CD8-positive, alpha-beta memory T cell (primary cell): ENCODE measurements at places on chromosomes 16 and 17. TPM values are rescaled to one million over a fixed set of nuclear protein-coding genes. Genes with fewer than 3 reads are reported as not detected.

GRCh38 chr16:11182411-11182810 is 73.6 kb downstream of the SOCS1 start:
- no peaks in the 10 kb centered on the region for H3K36me3 ChIP-seq
- no peak overlapping the region for H3K27ac ChIP-seq
- H3K27me3 ChIP-seq, result no peaks in the 10 kb centered on the region
- no peak overlapping the region for H3K4me3 ChIP-seq
- H3K4me1 ChIP-seq, result no peaks in the 10 kb centered on the region

GRCh38 chr17:45414990-45415881 is 17.4 kb downstream of the ARHGAP27 start:
- DNase-seq, result no peak
- no peaks in the 10 kb centered on the region for H3K36me3 ChIP-seq
- H3K4me3 ChIP-seq, result no peak overlapping the region
- H3K4me1 ChIP-seq, result peaks cover 22% of the 10 kb centered on the region
- H3K27ac ChIP-seq, result no peak overlapping the region
- no peaks in the 10 kb centered on the region for H3K27me3 ChIP-seq

GRCh38 chr17:79861413-79862216 is 22.4 kb upstream of the CBX4 start:
- H3K36me3 ChIP-seq, result no peaks in the 10 kb centered on the region
- H3K27me3 ChIP-seq, result no peaks in the 10 kb centered on the region
- H3K27ac ChIP-seq, result no peak overlapping the region

DNA sequence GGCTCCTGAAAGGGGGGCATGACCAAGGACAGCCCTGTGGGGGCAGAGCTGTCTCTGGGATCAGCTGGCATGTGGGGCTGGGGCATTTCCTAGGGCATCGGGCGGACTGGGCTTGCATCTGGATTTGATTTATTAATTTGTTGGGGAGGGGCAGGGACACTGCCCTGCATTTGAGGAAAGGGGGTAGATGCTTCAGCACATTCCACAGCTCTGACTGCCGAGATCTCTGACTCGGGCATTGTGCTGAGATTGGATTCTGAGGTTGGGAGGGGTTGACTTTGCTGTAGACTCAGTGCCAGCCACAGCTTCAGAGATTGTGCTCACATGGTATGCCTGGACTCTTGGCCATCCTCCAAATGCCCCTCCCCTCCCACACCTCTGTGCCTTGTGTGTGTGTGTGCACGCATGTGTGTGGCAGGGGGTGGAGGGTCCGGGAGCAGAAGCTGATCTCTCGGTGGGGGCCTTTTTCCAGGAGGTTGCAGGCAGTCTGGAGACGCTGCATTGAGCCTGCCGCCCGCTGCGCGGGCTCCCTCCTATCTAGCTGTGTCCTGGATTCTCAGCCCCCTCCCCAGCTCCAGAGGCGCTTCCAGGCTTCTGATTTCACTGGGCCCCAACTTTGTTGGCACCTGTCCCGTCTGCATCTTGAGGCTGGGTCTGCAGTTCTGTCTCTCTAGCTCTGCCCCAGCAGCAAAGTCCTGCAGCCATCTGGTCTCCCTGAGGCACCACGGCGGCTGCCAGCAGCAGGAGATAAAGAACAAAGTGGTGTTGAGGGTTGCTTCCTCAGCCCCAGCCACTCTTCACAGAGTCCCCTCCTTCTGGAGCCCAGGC is 14.9 kb downstream of the IGFBP4 start:
- no peak overlapping the region for H3K4me3 ChIP-seq
- H3K4me1 ChIP-seq, result no peaks in the 10 kb centered on the region
- H3K36me3 ChIP-seq, result no peaks in the 10 kb centered on the region
- no peak for DNase-seq

GRCh38 chr17:10718547-10718946 is 11.3 kb downstream of the TMEM220 start:
- no peak overlapping the region for H3K4me3 ChIP-seq
- H3K27me3 ChIP-seq, result no peaks in the 10 kb centered on the region
- no peaks in the 10 kb centered on the region for H3K36me3 ChIP-seq
- H3K27ac ChIP-seq, result no peak overlapping the region
- no peak for DNase-seq

- H3K4me3 ChIP-seq, result no peak overlapping the region
- H3K27ac ChIP-seq, result no peak overlapping the region
- H3K27me3 ChIP-seq, result no peaks in the 10 kb centered on the region
- no peaks in the 10 kb centered on the region for H3K4me1 ChIP-seq
- no peaks in the 10 kb centered on the region for H3K36me3 ChIP-seq
These were observed 72.2 kb downstream of the MAF start for GRCh38 chr16:79528338-79528737.

KATNIP gene
- total RNA-seq, result 15.1 TPM

GRCh38 chr16:57434003-57434402 is 13.2 kb downstream of the CIAPIN1 start:
- H3K36me3 ChIP-seq, result peaks cover 28% of the 10 kb centered on the region
- no peak overlapping the region for H3K27ac ChIP-seq
- H3K27me3 ChIP-seq, result no peaks in the 10 kb centered on the region
- DNase-seq, result no peak
- no peak overlapping the region for H3K4me3 ChIP-seq
- peaks cover 27% of the 10 kb centered on the region for H3K4me1 ChIP-seq
